Activated CD4-positive, alpha-beta memory T cell treated with anti-CD3 and anti-CD28 coated beads for 36 hours (primary cell): ENCODE measurements at places on chromosomes 3 and 15. TPM values are rescaled to one million over a fixed set of nuclear protein-coding genes. Genes with fewer than 3 reads are reported as not detected.

DNA sequence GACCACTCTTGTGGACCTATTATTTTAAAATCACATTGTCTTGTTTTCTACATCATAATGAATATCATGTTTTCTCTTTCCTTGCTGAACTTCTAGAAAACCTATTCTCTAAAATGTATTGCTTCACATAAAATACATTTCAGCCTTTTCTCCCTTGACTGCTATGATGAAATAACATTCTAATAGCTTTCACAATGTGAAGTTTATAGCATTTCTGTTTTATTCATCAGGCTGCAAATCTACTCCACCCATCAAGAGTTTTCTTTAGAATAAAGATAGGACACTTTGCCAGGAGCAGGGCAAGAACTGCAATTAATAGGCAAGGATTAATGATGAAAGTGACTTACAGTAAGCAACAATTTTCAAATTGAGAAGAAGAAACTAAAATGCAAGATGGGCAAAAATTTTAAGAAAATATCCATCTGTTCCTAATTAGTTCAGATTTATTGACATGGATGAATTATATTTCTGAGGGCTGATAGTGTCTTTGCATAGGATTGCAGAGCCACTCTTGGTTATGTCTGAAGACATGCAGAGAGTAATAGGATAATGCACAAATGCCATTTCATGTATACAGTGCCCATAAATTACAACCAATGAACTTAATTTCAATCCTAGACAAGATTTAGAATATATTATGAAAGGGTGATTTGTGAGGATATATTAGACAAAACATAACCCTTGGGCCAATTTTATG is 21.7 kb downstream of the LEKR1 start:
- no peaks in the 10 kb centered on the region for H3K4me1 ChIP-seq
- peaks cover 2% of the 10 kb centered on the region for H3K27me3 ChIP-seq
- H3K36me3 ChIP-seq, result no peaks in the 10 kb centered on the region

DNA sequence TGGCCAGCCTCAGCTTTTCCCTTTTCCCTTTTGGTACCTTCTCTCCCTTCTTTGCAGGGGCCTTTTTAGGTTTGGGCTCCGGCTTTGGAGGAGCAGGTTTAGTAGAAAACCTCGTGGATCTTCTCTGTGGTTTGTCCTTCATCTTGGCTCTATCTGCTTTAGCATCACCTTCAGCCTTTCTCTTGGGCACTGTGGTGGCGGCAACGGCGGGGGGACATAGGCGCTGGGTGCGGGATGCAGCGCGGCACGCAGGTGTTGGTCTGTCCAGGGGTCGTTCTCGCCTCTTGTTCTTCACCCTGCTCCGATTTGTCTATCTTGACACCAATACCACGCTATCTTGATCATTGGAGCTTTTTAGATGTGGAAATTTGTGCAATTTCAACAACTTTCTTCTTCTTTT is 64.5 kb upstream of the SMAD3 start:
- H3K27ac ChIP-seq, result no peak overlapping the region
- H3K27me3 ChIP-seq, result no peaks in the 10 kb centered on the region
- DNase-seq, result no peak
- H3K4me3 ChIP-seq, result no peak overlapping the region

- no peaks in the 10 kb centered on the region for H3K4me1 ChIP-seq
- H3K4me3 ChIP-seq, result no peak overlapping the region
- H3K36me3 ChIP-seq, result no peaks in the 10 kb centered on the region
- no peak for DNase-seq
- H3K27me3 ChIP-seq, result no peaks in the 10 kb centered on the region
These were observed 771.7 kb downstream of the IGSF11 start for GRCh38 chr3:118262800-118263402.

IQCF5 gene
- not detected for total RNA-seq

GRCh38 chr3:33577588-33577987 is 137.4 kb upstream of the UBP1 start:
- H3K36me3 ChIP-seq, result peaks cover 15% of the 10 kb centered on the region
- no peaks in the 10 kb centered on the region for H3K4me1 ChIP-seq
- no peaks in the 10 kb centered on the region for H3K27me3 ChIP-seq
- H3K4me3 ChIP-seq, result no peak overlapping the region
- DNase-seq, result no peak

GRCh38 chr3:161107311-161107710 is 2.2 kb upstream of the B3GALNT1 start:
- H3K4me3 ChIP-seq, result no peak overlapping the region
- no peaks in the 10 kb centered on the region for H3K36me3 ChIP-seq
- no peak overlapping the region for H3K27ac ChIP-seq
- peaks cover 3% of the 10 kb centered on the region for H3K4me1 ChIP-seq

- H3K27me3 ChIP-seq, result no peaks in the 10 kb centered on the region
- H3K27ac ChIP-seq, result no peak overlapping the region
- H3K4me3 ChIP-seq, result no peak overlapping the region
- H3K4me1 ChIP-seq, result peaks cover 38% of the 10 kb centered on the region
These were observed 75.5 kb downstream of the NUP210 start for GRCh38 chr3:13344663-13345062.

GRCh38 chr3:24367664-24368264 is 126.9 kb downstream of the THRB start:
- H3K27ac ChIP-seq, result no peak overlapping the region
- no peak for DNase-seq
- H3K4me1 ChIP-seq, result no peaks in the 10 kb centered on the region
- H3K4me3 ChIP-seq, result no peak overlapping the region
- no peaks in the 10 kb centered on the region for H3K36me3 ChIP-seq

SH2D7 gene
- total RNA-seq, result not detected
